ENCODE measurements at places on chromosomes 4 and X.

DNA sequence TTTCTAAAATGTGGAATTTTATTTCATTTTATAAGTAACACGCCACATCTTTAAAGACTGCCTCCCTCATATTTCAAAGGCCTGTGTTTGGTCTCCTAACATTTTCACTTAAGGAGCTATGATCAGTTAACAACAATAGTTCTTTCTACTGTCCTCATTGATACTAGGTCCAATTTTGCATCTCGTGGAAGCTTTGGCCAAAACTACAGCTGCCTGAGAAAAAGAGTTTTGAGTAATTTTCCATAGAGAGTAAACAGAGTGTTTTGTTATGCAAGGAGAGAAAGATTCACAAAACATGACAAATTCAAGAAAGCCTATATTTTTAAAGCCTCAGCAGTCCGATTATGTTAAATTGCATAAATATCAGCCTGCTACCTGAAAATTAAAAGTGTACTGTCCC lies 11.4 kb upstream of the PCDH18 start:
- no peak for DNase-seq

- DNase-seq: peak; percentile 34
Measured at GRCh38 chr4:56505269-56506130, at the start of gene ARL9. Gene ARL9 (plus strand): TSS chr4:56505791. CDS start chr4:56505863, 72 bp downstream.

- DNase-seq: no peak
Measured at GRCh38 chr4:18722748-18723191, 701.2 kb upstream of the LCORL start.

DNA sequence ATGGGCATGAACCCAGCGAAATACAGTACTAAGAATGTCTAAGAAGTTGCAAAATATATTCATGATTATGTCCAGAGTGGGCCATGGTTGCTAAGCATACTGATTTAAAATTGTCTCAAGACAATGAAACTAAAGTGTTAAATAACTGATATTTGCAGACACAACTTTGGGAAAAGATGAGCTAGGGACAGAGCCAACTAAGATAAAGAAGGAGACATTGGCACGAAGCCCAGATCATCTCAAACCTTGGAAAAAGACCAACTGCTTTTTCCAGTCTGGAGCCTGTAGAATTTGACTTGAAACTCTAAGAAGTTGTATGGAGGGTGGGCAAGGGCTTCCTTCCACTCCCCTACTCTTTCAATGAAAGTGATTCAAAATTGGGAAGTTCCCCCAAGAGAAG lies 108.5 kb upstream of the GLRA2 start:
- no peak for DNase-seq

DNA sequence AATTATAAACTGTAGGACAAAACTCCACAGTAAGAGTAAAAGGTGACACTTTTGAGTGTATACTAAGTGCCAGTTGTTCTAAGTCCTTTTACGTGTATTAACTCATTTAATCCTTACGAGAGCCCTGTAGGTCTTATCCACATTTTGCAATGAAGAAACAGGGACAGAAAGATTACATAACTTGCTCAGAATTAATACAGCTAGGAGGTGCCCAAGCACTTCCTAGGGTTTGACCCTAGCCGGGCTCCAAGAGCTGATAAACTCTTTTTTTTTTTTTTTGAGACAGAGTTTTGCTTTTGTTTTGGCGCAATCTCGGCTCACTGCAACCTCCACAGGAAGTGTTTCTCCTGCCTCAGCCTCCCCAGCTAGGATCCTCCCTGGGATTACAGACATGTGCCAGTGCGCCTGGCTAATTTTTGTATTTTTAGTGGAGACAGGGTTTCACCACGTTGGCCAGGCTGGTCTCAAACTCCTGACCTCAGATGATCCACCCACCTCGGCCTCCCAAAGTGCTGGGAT lies 110.4 kb downstream of the UBE2K start:
- DNase-seq: no peak

- no peak for DNase-seq
Measured at GRCh38 chrX:115588179-115588578, 27.2 kb downstream of the PLS3 start.

DNA sequence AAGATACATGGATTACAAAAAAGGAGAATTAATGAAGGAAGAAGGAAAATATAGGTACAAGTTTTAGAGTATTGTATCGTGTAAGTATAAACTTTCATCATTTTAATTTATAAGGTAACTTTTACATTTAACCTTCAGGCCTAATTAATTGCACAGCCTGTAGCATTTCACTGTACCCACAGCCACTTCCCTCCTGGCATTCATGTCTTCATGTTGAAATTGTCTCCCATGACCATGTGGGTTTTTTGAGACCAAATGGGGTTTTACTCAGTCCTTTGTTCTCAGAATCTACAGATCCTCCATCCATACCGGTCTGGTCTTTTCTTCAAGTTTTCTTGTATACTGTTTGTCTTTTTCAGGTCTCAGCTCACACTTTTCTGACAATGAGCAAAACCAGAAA lies 194.3 kb upstream of the CLNK start:
- no peak for DNase-seq

- DNase-seq: peak; percentile 60
Measured at GRCh38 chr4:151865312-151865711, 104.5 kb upstream of the GATB start.
